ENCODE measurements at places on chromosomes 11 and 22. TPM values are rescaled to one million over a fixed set of nuclear protein-coding genes. Genes with fewer than 3 reads are reported as not detected.

Gene CDCA5
- total RNA-seq = 91.8 TPM

Gene USH1C
- not detected for total RNA-seq

Gene KCTD14
- 0.16 TPM for total RNA-seq

Gene ELMOD1
- total RNA-seq = not detected

Gene CCDC81
- 1.3 TPM for total RNA-seq

- no peak for DNase-seq
Observed at GRCh38 chr11:70089631-70090030, 11.5 kb downstream of the ANO1 start.

GRCh38 chr11:8731647-8732323 lies 49.2 kb downstream of the RPL27A start:
- DNase-seq = no peak

DNA sequence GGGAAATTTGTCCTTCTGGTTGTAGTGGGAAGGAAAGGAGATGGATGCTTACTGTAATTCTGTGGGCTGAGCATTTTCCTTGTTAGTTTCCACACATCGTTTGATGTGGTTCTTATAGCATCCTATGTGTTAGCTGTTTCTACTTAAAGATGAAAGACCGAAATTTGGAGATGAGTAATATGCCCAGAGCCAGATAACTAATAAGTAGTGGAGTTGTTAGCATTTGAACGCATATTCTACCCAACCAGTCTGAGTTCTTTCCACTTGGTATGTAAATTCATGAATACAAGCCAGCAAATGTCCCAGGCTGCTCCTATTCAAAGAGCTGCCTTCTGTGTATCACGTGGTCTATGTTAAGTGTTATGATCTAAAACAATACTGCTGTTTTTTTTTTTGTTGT lies 14.6 kb downstream of the SPECC1L start:
- no peak for DNase-seq

DNA sequence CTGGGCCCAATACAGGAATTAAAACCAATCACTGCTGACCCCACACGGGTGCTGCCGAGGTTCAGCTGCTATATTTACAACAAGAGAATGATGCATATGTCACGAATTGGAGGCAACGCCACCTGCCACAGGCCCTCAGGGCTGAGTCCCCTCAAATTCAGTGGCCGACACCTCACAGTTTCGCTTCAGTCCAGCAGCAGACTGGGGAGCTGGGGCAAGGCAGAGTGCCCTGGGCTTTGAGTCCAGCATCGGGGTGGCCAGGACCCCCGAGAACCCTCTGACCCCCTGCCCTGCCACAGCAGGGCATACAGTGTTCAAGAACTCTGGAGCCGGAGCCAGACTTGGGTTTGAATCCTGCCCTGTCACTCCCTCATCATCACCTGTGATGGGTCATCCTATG lies 247.2 kb downstream of the CTTN start:
- DNase-seq = no peak

DNA sequence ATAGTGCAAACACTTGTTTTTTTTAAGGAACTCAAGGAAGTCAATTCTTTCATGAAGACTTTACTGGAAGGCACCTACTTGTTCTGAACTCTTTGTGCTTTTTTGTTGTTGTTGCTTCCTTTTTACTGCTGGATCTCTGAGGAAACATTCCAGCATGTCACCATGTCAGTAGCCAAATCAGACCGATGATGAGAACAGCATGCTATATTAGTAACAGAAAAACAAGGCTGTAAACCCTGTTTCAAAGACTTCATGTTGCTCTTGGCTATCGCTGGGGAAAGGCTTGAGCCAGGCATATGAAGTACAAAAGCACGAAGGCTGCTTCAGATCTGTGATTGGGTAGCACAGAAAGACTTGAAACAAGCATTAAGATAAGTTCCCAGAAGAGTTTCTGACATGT lies 125.6 kb upstream of the SLC5A12 start:
- DNase-seq = no peak

DNA sequence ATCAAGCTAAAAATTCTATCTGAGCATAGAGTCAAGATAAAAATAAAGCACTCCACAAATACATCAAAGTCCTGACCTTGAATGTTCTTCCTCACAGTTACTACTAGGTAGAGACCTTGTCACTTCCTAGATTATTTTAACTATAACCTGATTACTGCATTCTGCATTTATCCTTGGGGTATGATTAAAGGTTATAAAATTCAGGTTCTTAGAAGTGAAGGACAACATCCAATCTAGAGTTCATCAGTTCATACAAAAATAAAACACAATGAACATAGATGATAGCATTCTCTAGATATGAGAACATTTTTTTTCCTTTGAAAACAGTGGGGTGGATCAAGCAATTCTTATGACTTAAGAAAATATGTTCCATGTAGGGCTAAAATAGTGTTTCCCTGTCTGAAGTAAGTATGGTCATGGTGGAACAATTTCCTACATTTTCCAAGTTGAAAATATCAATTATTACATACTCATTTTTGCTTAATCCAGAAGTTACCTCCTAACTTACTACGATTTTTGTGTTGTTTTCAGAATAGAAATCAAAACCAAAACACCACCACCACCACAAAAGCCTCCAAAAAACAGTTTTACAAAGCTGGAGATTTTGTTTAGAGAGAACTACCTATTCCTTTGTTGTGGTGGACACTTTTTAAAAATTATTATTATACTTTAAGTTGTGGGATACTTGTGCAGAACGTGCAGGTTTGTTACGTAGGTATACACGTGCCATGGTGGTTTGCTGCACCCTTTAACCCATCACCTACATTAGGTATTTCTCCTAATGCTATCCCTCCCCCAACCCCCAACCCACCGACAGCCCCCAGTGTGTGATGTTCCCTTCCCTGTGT lies 112.0 kb upstream of the DDI1 start:
- no peak for DNase-seq

DNA sequence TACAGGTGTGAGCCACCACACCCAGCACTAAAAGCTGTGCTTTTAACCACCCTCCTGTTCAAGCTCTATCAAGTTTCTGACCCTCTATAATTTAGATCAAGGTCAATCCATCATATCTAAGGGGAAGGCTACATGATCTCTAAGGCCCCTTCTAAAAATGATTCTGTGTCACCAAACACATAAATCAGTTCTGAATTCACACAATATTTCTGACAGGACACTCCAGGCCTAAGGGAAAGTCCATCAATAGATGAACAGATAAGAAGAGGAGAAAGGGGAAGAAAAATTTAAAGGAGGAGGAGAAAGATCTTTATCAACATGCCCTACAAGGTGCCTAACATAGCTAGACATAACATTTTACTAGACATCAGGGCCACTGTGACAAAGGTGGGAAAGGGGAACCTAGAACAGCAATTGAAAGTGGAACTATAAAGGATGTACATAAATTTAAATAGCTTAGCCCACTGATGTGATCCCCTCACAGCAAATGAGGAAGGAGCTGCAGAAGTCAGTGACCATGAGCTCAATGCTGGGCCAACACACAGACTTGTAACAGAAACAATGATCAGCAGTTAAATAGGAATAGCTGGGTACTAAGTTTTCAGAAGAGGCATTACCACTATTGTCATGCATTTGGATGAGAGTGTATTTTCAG lies 4.7 kb downstream of the PRCP start:
- no peak for DNase-seq

GRCh38 chr11:66188580-66188979 lies 79.9 kb upstream of the RAB1B start:
- no peak for DNase-seq

DNA sequence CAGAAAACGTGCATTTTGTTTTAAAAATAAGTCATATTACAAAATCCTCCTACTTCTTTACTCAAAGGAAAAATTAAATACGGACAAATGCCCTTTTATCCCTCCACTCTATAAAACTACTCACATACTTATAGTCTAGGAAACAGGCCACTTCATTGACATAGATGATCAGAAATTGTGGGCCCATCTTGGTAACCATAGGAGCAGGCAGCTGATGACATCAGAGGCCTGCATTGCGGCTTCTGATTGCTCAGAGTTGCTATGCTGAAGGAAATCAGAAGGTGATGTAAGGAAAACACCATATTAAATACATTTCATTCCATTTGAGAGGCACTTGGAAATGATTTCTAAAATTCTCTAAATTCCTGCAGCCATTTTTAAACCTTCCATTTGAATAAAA lies 27.0 kb downstream of the FAM76B start:
- no peak for DNase-seq

DNA sequence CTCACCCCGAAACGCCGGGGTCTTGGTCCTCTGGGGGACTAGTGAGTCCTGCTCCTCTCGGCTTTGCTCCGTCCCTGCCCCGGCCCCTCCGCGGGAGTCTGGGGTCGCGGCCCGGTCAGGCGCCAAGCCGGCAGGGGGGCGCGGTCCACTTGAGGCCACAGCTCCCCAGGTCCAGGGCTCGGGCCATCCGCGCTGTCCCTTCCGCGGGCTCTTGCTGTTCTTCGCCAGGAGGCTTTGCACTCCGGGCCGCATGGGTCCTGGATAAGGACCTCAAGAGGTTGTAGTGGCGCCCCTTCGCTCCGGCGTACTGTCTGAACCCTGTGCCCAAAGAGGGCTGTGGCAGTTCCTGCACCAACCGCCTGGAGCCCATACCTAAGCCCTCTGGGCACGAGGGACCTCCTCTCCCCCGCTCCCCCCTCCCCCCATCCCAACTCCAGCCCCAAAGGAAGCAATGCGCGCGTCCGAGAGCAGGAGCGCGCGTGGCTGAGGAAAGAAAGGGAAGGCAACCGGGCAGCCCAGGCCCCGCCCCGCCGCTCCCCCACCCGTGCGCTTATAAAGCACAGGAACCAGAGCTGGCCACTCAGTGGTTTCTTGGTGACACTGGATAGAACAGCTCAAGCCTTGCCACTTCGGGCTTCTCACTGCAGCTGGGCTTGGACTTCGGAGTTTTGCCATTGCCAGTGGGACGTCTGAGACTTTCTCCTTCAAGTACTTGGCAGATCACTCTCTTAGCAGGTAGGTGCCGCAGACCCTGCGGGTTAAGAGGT lies at the start of gene ADM:
ADM (plus strand) TSS at position 579 of the 767 bp plus-strand sequence. CDS start 628 bp downstream, outside the sequence.
- no peak for DNase-seq

DNA sequence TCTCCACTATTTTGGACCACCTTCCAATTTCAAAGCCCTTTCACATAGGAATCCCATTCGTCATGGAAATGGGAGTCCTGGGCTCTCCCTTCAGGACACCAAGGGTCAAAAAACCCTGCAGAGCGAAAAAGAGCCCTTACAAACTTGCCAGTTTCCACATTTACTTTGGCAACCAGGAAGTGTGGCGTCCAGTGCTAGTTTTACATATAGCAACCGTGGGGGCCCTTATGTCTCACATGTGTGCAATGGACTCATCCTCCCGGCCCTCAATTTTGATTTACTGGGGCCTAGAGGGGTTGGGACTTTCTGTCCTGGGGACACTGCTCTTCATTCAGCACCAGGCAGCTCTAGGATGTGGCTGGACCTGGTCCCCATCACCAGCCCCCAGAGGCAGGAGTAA lies 33.7 kb downstream of the DAGLA start:
- DNase-seq = no peak

GRCh38 chr11:127075758-127076157 lies 75.2 kb upstream of the KIRREL3 start:
- DNase-seq = no peak

- no peak for DNase-seq
Observed at GRCh38 chr22:25482868-25483639, 81.4 kb upstream of the GRK3 start.

DNA sequence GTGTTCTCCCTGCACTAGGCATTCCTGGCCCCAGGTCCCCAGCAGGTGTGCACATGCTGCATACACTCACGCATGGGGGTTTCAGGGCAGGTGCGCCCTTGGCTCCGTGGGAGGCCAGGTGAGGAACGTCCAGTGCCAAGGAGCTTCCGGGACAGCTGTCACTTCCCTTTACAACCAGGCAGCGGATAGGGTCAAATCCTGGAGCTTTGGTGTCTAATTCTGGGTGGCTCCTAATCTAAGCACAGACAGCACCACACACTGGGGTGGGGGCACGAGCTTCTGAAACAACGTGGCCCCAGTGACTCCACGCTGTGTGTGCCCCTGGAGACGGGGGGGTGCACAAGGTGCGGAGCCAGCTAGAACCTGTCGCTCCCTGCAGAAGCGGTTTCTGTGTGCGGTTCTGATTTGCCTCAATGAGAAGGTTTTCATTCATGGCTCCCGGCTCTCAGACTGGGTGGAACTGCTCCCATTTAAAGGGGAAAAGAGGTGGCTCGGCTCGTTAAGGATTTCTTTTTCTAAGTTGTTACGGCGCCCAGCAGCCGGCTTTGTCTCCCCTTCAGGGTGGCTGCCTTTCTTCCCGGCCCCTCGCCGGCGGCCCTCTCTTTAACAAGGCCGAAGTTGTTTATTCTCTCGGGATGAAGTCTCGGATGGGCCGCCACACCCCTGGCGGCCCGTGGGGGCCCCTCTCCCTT lies 5.0 kb downstream of the CCND1 start:
- DNase-seq = no peak

Data from activated T-helper 1 cell treated with anti-CD3 and anti-CD28 coated beads, Interleukin-12 subunit alpha, Interleukin-12 subunit beta, Interleukin-2, Interleukin-4 antibody, amounts not matched to agents 30 ng/mL and 10 ng/mL and 1 ng/mL, durations not matched to agents 14 hours and 24 hours and 36 hours (primary cell).